ENCODE measurements at places on chromosomes 11 and 22.
A peak's percentile ranks its signal among the peaks of the same experiment; 100 is the strongest.

DNA sequence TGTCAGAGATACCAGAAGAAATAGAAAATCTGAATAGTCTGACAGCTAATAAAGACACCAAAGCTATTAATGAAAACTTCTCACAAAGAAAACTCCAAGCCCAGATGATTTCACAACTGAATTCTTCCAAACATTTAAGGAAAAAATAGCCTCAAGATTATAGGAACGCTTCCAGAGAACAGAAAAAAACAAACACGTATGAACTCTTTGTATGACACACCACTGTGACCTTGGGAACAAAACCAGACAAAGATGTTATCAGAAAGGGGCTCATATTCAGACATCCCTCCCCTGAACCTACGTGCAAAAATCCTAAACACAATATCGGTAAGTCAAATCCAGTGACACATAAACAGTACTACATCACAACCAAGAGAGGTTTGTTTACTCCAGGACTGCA, 23.5 kb downstream of the CERK start:
- DNase-seq, result no peak

GRCh38 chr11:93288079-93288478, 42.5 kb upstream of the DEUP1 start:
- no peak for DNase-seq

DNA sequence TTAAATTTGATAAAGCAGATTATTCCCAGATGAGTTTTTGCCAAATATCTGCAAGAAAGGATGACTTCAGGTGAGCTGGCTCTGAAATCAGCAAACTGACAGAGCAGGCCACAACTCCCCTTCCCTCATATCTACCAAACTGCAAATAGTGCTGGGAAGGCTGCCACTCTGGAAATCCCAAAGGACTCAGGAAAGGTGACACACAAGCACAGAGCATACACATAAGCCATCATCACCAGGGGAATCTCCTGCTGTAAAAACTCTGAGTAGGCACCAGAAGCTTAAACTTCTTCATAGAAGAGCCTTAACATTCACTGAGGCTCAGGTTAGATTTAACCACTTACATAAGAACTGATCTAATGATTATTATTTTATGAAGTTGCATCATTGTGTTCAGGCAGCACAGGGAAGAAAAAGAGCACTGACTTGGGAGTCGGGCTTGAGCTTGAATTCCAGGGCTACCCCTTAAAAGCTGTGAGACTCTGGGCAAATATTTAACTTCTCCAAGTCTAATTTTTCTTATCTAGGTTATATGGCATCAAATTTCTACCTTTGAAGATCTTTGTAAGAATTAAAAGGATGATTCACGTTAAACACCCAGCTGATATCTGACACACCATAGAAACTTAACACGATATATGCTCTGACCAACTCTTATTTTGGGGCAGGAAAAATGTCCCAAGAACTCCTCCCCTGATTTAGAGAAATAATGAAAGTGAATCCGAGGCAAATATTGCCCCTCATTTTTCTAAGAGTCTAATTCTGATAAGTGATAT, 15.0 kb downstream of the SYTL2 start:
- DNase-seq, result no peak

DNA sequence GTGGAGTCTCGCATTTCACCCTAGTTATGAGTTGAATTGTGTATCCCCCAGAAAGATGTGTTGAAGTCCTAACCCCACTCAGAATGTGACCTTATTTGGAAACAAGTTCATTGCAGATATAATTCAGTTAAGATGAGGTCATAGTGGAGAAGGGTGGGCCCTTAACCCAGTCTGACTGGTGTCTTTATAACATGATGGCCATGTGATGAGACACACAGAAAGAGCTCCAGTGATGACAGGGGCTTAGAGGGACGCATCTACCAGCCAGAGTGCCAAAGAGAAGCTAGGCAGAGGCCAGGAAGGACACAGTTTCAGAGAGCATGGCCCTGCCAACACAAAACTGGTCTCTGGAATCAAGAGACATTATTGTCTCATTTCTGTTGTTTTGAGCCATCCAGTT, 50.3 kb downstream of the LARGE1 start:
- no peak for DNase-seq

DNA sequence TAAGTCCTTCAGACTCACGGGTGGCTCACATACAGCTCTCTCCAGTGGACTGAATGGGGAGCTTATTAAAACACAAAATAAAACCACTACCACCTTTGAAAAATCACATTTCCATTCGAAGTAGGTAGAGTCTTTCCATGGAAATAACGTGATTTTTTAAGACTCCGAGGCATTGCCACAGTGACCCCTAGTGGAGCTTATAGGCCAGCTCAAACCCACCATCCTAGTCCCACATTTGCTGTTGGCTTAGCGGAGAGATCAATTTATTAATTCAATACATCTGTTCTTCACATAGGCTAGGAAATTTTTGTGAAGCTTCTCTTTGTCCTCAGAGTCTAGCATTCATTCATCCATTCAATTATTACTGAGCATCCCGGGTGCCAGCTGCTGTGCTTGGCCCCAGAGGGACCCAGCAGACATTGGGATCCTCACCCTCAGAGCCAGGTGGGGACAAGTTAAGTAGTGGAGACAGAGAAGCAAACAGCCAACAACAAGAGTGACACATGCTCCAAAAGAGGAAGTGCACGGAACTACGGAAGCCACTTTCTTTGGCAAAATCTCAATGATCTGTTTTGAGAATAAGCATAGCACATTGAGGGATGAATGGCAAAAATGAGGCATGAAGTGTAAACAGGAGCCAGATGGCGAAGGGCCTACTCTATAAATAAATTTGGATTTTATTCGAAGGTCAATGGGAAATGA, 10.2 kb upstream of the P4HA3 start:
- DNase-seq, result peak; percentile 34
